Chondrocyte (in vitro differentiated cells): ENCODE measurements at places on chromosomes 5 and 9. TPM values are rescaled to one million over a fixed set of nuclear protein-coding genes. Genes with fewer than 3 reads are reported as not detected.

The ANP32B gene
- 77.6 to 86.1 TPM (median 86.0 TPM) in 3 replicates for total RNA-seq

The PCDHA13 gene
- 1.1 to 2.0 TPM (median 1.3 TPM) in 3 replicates for total RNA-seq

The SEMA6A gene
- 3.5 to 4.9 TPM (median 3.9 TPM) in 3 replicates for total RNA-seq

The IL7R gene
- total RNA-seq: 0.36 to 0.56 TPM (median 0.50 TPM) in 3 replicates

The INSL6 gene
- total RNA-seq: not detected in 3 replicates

The GPR150 gene
- 0.33 to 0.42 TPM in 2 of 3 replicates, not detected in the other for total RNA-seq

The TMC1 gene
- total RNA-seq: not detected in 3 replicates

The MAST4 gene
- 11.1 to 22.1 TPM (median 11.3 TPM) in 3 replicates for total RNA-seq

The PFN3 gene
- not detected in 3 replicates for total RNA-seq

The NDUFS6 gene
- 23.7 to 31.3 TPM (median 25.7 TPM) in 3 replicates for total RNA-seq

The STPG3 gene
- not detected in 3 replicates for total RNA-seq

The WDR38 gene
- not detected in 3 replicates for total RNA-seq

The OLFML2A gene
- 112 to 475 TPM (median 469 TPM) in 3 replicates for total RNA-seq

The ACSL6 gene
- not detected in 3 replicates for total RNA-seq

The PNPLA7 gene
- total RNA-seq: 3.6 to 4.2 TPM (median 4.1 TPM) in 3 replicates

The LHX6 gene
- total RNA-seq: not detected in 3 replicates

The NNT gene
- total RNA-seq: 106 to 120 TPM (median 114 TPM) in 3 replicates

The ZBTB34 gene
- total RNA-seq: 13.3 to 16.2 TPM (median 14.5 TPM) in 3 replicates

The MARCHF3 gene
- 1.5 to 2.2 TPM (median 2.0 TPM) in 3 replicates for total RNA-seq

The MAMDC4 gene
- 7.7 to 9.2 TPM (median 7.7 TPM) in 3 replicates for total RNA-seq

The RANBP17 gene
- total RNA-seq: 22.5 to 35.7 TPM (median 24.5 TPM) in 3 replicates

The SH3TC2 gene
- 0.33 to 0.80 TPM (median 0.80 TPM) in 3 replicates for total RNA-seq

The NLN gene
- total RNA-seq: 36.4 to 44.0 TPM (median 38.6 TPM) in 3 replicates

The ANKRD55 gene
- total RNA-seq: not detected in 3 replicates

The NFIB gene
- total RNA-seq: 28.2 to 66.3 TPM (median 63.1 TPM) in 3 replicates

The ZFP37 gene
- total RNA-seq: 3.3 to 4.3 TPM (median 3.6 TPM) in 3 replicates

The NUTM2G gene
- 0.10 to 0.15 TPM in 2 of 3 replicates, not detected in the other for total RNA-seq

The STK32A gene
- total RNA-seq: 0.12 to 0.31 TPM in 2 of 3 replicates, not detected in the other

The FGD3 gene
- not detected in 3 replicates for total RNA-seq

The MYO10 gene
- total RNA-seq: 51.9 to 55.4 TPM (median 54.5 TPM) in 3 replicates

The DBH gene
- not detected in 3 replicates for total RNA-seq

The FAM163B gene
- not detected in 3 replicates for total RNA-seq

The DMRT3 gene
- not detected in 3 replicates for total RNA-seq

The PIK3R1 gene
- total RNA-seq: 56.2 to 63.1 TPM (median 60.7 TPM) in 3 replicates

The ANKRD18A gene
- total RNA-seq: 0.29 to 5.2 TPM (median 4.5 TPM) in 3 replicates

The IL13 gene
- not detected in 3 replicates for total RNA-seq

The AK8 gene
- 0.22 to 1.5 TPM (median 0.33 TPM) in 3 replicates for total RNA-seq
